ENCODE measurements at places on chromosomes 3 and 15.

DNA sequence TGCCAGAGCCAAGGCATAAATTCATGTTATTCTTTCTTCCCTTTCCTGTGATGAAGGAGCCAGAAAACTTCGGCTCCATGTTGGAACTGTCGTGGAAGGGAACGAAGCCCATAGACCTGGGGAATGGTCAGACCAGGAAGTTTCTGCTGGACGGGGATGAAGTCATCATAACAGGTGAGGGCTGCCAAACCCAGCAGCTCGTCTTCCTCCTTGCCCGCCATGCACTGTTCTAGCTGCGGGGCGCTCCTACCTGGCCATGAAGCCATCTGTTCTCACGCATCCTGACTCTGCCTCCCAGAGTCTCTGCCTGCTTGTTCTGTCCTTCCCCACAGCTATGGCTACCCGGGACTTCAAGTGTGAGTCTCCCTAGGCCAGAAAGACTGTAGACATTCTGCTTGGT is 28.2 kb downstream of the FAH start:
- no peak for DNase-seq

- DNase-seq, result no peak
These were observed 277.6 kb downstream of the LPP start for GRCh38 chr3:188431553-188431952.

- no peak for DNase-seq
These were observed 19.5 kb upstream of the LAMP3 start for GRCh38 chr3:183182073-183182472.

GRCh38 chr15:77107531-77108355 is 36.8 kb upstream of the TSPAN3 start:
- no peak for DNase-seq

DNA sequence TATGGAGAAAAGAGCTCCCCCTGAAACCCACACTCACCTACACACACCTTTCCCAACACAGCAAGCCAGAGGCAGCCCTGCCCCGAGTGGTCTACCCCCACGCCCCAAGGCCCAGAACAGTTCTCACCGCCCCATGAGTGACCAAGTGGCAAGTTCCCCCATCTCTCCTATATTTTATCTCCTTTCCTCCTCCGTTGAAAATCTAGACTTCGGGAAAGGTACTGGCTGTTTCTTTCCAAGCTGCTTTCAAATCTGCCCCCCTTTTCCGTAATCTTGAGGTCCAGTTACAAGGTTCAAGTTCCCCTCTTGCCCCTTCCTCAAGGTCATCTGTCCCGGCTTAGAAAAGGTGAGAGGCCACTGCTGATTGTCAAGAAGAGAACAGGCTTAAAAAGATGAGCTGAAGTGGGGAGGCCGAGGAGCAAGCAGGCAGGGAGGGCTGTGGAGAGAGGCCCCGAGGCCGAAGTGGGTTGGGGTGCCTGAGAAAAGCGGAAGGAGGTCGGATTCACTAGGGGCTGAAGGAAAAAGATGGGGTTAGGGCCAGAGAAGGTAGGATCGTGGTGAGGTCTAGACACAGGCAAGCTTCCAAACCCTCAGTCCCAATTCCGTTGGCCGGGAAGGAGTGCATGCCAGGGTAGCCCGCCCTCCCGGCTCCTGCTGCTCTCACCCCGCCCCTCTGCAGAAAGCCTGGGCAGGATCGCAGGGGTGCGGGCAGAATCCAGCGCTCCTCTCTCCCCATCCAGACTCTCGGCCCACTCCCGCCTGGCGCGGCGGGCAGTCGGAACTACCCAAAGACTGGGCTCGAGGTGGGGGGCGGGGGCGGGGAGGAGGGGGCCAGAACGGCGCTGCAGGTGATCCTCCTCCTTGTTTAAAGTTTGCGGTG is 1.7 kb downstream of the SEMA5B start:
- DNase-seq, result no peak

DNA sequence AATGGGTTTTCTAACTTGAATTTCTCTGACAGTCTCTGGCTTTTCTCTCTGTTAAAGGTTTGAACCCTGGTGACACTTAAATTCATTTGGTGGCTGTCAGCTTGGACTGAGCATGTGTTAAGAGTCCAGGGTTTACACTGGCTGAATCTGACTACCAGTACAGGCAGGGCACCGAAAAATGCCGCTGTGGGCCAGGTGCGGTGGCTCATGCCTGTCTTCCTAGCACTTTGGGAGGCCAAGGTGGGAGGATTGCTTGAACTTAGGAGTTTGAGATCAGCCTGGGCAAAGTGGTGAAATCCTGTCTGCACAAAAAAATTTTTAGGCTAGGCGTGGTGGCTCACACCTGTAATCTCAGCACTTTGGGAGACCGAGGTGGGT is 1.8 kb downstream of the MANF start:
- DNase-seq, result no peak

DNA sequence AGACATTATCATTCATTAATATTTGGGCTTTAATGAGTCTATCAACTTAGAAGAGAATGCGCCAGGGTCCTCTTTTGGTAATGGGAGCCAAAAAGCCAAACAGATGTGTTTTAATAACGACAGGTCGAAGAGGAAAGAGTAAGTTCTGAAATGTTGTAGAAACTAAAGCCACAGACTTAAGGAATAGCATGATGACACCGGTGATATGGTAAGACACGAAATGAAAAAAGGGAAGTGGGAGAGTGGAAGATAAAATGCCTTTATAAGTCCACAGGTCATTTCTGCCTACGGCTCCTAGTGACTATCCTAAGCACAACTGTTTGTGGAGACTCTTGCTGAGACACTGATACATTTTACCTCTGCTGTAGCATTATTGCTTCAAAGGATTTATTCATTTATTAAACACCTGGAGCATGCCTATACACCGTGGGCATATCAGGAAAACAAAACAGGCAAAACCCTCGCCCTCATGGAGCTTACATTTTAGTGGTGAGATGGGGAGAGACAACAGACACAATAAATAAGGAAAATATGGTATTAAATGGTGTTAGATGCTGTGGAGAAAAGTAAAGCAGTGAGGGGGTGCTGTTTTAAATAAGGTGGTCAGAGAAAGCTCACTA is 11.7 kb upstream of the CD47 start:
- DNase-seq, result no peak

- no peak for DNase-seq
These were observed 85.4 kb upstream of the LIPC start for GRCh38 chr15:58346361-58346760.

DNA sequence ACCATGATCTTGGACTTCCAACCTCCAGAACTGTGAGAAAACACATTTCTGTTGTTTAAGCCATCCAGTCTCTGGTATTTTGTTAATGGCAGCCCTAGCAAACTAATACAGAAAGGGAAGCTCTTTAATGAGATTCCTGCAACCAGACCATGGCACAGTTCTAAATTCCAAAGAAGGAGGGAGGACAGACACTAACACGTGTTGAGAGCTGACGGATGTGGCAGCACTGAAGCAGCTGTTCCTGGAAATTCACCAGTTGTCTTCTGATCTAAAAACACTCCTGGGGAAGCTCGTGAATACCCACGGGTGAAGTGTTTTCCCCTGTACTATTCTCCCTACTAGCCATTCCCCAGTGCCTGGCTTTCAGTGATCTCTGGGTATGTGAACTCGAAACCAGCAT is 56.7 kb downstream of the RPL22L1 start:
- no peak for DNase-seq

- no peak for DNase-seq
These were observed 241.5 kb upstream of the WNT5A start for GRCh38 chr3:55728461-55729100.

- DNase-seq, result no peak
These were observed 7.0 kb downstream of the ARIH1 start for GRCh38 chr15:72481015-72481659.

GRCh38 chr3:38349684-38350359 is 3.2 kb downstream of the XYLB start:
- DNase-seq, result no peak

DNA sequence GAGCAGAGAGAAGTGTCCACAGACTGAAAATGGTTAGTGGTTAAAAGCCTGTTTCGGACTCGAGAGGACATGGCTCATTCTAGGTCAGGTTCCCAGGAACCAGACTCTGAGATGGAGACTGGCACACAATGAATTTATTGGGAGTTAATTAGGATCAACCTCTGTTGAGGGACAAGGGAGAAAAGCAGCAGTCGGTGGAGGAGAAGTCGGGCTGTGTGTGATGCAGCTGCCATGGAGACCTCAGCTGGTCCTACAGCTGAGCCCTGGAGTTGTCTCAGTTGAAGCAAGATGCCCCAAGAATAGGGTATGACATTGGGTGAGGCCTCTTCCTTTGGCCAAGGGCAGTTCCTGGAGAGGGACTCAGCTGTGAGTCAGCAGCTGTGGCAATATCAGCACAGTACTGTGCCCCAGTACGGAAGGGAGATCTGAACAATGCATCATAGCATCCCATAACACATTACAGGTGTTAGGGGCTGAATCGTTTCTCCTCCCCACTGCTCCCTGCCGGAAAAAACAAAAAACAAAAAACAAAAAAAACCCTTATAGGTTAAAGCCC is 105.4 kb downstream of the ABHD5 start:
- no peak for DNase-seq

GRCh38 chr3:141782386-141782932 is 19.3 kb downstream of the GRK7 start:
- no peak for DNase-seq

- DNase-seq, result no peak
These were observed 256.9 kb upstream of the TGFBR2 start for GRCh38 chr3:30349507-30349906.

- no peak for DNase-seq
These were observed 10.6 kb downstream of the LSG1 start for GRCh38 chr3:194661374-194661773.

DNA sequence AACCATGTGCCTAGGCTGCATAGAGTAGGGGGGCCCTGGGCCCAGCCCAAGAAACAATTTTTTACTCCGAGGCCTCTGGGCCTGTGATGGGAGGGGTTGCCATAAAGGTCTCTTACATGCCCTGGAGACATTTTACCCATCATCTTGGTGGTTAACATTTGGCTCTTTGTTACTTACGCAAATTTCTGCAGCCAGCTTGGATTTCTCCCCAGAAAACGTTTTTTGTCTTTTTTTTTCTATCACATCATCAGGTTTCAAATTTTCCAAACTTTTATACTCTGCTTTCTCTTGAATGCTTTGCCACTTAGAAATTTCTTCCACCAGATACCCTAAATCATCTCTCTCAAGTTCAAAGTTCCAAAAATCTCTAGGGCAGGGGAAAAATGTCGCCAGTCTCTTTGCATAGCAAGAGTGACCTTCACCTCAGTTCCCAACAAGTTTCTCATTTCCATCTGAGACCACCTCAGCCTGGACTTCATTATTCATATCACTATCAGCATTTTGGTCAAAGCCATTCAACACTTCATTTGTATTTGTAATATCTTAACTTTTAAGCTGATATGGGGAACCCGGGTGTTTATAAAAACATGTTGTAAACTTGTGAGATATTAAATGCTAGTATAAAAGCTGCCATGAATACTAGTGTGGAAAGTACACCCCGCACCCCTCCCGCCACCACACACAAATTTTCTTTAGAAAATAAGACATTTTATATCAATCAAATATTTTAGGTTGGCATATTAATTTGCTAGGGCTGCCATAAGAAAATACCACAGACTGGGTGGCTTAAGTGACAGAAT is 56.0 kb upstream of the PLSCR4 start:
- no peak for DNase-seq

- no peak for DNase-seq
These were observed 18.3 kb downstream of the FBXO22 start for GRCh38 chr15:75921732-75922703.

GRCh38 chr3:149832086-149832485 is 19.1 kb downstream of the RNF13 start:
- no peak for DNase-seq

DNA sequence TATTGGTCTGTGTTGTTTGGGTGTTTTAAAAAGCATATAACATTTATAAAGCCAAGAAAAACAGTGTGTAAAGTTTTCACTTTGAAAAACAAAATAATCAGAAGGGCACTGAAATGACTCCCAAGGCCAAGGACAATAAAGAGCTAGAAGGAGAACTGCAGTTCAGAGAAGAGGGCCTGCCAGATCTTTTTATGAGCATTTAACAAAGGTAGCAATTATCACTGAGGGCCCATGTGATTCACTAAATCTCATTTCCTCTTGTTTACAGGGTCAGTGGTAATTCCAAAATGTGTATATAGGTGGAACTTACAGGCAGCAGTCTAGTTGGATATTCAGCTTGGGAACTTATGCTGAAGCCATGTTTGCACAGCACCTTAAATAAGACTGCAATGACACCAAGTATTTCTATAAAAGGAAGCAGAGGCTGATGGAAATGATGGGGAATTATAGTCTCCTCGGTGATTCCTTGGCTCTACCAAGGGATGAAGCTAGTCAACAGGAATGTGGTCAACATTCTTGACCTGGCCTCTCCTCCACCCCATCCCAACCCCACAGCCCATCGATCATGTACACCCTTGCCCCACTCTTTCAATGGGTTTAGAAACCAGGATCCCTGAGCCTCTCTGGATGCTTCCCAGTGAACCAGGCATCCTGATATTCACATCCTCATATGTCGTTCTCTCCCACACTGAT is 54.4 kb upstream of the THUMPD3 start:
- DNase-seq, result no peak

- DNase-seq, result no peak
These were observed 82.0 kb upstream of the TBL1XR1 start for GRCh38 chr3:177279118-177279815.

DNA sequence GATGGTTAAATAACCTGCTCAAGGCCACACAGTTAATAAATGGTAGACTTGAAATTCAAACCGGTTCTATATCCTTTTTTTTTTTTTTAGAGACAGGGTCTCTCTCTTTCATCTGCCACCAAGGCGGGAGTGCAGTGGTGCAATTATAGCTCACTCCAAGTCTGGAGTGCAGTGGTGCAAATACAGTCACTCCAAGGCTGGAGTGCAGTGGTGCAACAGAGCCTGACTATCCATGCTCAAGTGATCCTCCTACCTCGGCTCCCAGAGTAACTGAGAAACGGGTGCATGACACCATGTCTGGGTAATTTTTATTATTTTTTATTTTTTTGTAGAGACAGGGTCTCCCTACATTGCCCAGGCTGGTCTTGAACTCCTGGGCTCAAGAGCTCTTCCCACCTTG is 23.4 kb downstream of the DPP8 start:
- DNase-seq, result no peak

DNA sequence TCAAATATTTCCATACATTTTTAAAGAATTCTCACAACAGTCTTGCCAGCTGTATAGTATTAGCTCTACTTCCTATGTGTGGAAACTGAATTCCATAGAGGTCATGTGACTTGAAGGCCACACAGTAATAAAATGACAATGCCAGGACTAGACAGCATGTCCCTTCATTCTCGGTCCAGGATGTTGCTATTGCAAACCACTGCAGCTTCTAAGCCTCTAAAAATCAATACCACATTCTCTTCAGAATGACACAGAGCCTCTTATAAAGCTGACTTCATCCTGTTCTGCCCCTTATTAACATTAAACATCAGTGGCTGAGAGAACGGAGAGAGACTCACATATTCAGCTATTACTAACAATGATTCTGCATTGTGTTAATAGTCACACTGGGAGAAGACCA is 240.3 kb upstream of the PEX5L start:
- DNase-seq, result no peak

DNA sequence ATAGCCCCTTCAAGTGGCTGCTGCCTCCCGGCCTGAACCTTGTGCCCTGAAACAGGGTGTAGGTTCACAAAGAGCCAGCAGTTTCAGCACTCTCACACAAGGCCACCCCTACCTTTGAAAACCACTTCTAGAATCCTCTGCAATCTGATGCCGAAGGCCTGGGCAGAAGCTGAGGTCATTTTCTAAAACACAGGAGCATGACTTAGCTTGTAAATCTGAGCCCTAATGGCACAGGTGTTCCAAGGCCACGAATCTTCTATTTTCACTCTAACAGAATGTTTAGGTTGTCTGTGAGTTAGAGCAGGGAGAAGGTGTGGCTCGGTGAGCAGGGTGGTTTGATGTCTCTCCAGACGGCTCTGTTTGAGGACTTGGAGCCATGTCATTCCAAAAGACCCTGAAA is 62.3 kb downstream of the SYNM start:
- no peak for DNase-seq

All from esophagus squamous epithelium (tissue), 5 donors.